ENCODE measurements at places on chromosomes 1 and 21.

DNA sequence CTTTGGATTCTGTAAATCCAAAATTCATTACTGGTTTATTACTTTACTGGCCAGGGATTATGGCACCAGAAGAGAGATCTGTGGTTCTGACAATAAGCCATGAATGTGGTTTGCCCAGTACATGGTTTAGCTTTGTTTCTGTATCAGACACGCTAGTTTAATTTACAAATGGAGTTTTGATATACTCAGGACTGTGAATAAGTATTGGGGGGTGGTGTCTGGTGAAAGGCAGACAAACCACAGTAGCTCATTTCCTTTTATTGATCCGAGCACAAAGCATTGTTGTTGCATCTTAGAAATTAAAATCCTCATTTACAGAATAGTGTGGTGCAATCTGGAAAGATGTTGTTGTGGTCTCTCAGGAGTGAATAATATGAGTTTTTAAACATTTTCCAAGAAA lies 96.0 kb downstream of the ST6GALNAC3 start:
- no peak for DNase-seq

- DNase-seq = no peak
These were observed 186.6 kb downstream of the AK5 start for GRCh38 chr1:77468257-77468948.

DNA sequence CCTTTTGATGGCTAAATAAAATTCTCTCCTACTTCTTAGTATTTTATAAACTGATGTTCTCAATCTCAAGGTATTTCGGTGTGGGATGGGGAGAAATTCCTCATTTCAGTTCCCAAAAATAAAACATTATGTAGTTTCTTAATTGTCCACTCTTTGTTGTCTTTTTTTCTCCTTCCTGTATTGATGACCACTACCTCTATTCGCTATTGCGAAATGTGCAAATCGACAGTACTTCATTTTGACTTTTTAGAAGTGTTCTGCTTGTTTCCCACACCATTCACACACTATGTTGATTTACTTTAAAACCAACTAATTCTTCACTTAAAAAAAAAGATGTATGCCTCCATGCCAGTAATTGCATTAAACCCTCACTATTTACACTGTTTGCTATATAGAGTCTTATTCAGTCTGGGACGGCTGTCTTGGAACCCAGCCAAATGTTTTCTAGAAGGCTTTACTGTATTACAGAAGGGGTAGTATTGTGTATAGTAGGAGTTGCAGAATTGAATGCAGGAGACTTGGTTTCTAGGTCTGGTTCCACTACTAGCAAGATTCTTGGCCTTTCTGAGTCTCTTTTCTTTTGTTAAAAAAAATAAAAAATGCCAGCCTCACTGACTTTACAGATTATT lies 5.6 kb downstream of the RNF2 start:
- no peak for DNase-seq

DNA sequence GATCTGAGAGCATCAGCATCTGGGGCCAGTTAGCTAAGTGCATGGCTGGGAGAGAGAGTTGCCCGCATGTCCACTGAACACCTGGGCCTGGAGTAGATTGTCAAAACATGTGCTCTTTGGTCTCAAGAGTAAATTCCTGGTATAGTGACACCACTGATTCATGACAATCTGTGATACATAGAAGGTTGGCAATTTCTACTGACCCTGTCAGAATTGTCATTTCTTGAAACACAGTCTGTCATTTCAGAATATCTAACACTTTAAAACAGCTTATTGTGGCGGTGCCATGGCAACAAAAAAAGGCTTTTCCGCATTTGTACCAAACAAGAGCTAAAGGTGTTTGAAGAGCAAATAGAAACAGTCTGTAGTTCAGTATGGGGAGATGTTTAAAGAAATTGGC lies 186.4 kb upstream of the FAM78B start:
- no peak for DNase-seq

DNA sequence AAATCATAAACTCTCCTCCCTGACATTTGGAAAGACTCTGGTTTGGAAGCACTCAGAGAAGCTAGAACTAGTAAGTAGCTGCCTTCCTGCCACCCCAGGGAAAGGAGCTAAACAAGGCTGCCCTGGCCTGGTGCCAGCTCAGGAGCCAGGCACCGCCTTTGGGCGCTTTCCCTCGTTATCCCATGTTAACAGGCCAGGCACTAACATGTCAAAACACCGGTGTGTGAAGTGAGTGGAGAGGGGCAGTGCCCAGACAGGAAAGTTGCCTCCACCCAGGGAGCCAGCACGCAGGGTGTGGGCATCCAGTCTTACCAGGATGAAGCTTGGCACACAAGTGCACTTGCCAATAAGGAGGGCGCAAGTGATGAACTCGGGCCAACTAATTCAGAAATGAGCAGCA lies 346.8 kb downstream of the RRAGC start:
- no peak for DNase-seq

- DNase-seq = no peak
These were observed 1.3 kb downstream of the DYRK3 start for GRCh38 chr1:206636671-206637070.

DNA sequence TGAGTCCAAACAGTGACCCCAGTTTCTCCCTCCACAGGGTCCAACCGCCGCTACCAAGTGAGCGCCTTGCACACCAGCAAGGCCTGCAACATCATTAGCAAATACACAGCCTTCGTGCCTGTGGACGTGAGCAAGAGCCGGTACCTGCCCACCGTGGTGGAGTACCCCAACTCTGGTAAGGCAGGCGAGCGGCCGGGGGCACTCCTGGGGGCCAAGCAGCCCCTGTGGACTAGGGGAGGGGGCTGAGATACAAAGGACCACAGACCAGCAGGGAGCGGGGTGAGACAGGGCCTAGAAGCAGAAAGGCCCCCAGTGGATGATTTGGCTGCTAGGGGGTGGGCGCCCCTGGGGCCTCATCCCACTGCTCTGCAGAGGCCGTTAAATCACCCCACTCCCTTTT lies 54.7 kb downstream of the VWA5B1 start:
- DNase-seq = no peak

- DNase-seq = peak; percentile 91
These were observed at the start of the genes CEPT1 and DRAM2 for GRCh38 chr1:111139956-111140679. CEPT1 (plus strand) TSS chr1:111140223; CDS start chr1:111147715, 7,492 bp downstream. DRAM2 (minus strand) TSS chr1:111140093; CDS start chr1:111131554, 8,539 bp downstream.

GRCh38 chr1:91161749-91162148 lies 139.9 kb upstream of the ZNF644 start:
- DNase-seq = no peak

DNA sequence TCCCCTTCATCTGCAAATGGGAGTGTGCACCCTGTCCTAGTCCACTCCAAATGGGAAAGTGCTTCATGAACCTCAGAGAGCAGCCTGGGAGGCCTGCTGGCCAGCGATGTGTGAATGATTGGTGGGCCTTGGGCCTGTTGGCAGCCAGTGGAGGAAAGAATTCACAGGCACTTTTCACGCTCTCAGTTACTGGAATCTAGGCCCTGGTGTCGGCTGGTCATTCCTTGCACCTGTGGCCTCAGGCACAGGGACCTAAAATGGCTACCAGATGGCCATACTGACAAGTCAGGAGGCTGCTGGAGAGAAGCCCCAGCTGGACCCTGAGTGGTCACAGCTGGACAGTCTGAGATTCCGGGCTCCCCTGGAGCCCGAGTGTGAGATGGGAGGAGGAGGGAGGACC lies 18.4 kb upstream of the EDN2 start:
- no peak for DNase-seq

DNA sequence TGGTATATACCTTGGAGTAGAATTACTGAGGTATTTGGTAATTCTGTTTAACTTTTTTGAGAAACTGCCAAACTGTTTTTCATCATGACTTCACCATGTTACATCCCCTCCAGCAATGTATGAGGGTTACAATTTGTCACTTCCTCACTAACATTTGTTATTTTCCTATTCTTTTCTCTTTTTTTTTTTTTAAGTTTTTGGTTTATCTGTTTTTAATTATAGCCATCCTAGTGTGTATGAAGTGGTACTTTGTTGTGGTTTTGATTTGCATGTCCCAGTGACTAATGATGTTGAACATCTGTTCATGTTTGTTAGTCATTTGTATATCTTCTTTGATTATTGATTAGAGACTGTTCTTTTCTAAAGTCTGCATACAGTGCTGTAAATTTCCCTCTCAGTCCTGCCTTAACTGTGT lies 147.3 kb downstream of the HS2ST1 start:
- no peak for DNase-seq

GRCh38 chr1:11045428-11046269 lies 1.4 kb downstream of the MASP2 start:
- no peak for DNase-seq

DNA sequence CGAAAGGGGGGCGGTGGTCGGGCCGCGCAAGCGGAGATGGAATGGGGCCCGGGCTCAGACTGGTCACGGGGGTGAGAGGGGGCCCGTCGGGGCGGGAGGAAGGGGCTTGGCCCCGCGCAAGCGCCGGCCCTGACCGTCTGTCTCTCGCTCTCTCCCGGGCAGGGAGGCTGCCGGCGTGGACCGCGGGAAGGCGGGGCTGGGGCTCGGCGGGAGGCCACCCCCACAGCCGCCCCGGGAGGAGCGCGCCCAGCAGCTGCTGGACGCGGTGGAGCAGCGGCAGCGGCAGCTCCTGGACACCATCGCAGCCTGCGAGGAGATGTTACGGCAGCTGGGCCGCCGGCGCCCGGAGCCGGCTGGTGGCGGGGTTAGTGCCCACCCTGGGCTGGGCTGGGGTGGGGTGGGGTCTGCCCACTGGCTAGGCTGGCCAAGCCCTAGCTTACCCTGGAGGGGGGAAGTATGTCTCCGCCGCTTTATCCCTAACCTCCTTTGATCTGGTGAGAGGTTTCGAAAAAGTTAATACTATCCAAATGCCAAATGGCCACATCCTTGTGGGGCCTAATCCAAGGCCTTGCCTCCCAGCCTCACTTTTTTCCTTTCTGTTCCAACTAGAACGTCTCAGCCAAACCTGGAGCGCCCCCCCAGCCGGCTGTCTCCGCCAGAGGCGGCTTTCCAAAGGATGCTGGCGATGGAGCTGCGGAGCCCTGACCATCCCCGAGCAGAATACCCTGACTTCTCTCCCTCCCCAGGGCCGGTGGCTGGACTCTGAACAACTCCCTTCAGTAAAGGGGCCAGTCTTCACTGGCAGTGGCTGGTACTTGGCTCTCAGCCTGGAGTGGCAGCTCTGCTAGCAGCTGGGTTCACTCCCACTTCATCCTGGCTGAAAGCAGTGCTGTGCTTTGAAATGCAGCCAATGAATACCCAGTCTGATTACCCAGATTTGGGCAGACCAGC lies 636 bp upstream of the YRDC start:
- DNase-seq = no peak

- no peak for DNase-seq
These were observed 922 bp downstream of the CPT2 start for GRCh38 chr1:53197291-53198200.

GRCh38 chr1:111631502-111631901 lies 11.9 kb downstream of the RAP1A start:
- no peak for DNase-seq

GRCh38 chr1:239302696-239303095 lies 83.7 kb upstream of the CHRM3 start:
- DNase-seq = no peak

GRCh38 chr1:242651817-242652216 lies 127.3 kb upstream of the PLD5 start:
- no peak for DNase-seq

All from stimulated activated CD4-positive, alpha-beta T cell treated with anti-CD3 and anti-CD28 coated beads, TNF-alpha, amount 100 ng/mL, for 24 hours (primary cell).